ENCODE measurements at places on chromosomes 2 and 18.

DNA sequence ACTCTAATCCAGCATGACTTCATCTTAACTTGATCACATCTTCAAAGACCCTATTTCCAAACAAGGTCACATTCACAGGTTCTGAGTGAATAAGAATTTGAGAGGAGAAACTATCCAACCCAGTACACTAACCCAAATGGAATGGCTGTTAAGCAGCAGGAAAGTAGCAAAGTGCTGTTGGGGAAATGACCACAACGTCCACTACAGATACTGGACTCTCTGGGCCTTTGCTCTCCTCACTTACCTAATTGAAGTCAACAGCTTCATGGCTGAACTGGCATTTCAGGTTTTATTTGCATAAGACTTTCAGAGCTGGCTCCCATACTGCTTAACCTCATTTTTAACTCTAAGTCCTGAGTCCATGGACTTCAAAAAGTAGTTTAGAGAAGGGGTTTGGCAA, 38.0 kb upstream of the ACVR2A start:
- DNase-seq: no peak

GRCh38 chr2:205913668-205914067, 172.3 kb downstream of the INO80D start:
- DNase-seq: no peak

DNA sequence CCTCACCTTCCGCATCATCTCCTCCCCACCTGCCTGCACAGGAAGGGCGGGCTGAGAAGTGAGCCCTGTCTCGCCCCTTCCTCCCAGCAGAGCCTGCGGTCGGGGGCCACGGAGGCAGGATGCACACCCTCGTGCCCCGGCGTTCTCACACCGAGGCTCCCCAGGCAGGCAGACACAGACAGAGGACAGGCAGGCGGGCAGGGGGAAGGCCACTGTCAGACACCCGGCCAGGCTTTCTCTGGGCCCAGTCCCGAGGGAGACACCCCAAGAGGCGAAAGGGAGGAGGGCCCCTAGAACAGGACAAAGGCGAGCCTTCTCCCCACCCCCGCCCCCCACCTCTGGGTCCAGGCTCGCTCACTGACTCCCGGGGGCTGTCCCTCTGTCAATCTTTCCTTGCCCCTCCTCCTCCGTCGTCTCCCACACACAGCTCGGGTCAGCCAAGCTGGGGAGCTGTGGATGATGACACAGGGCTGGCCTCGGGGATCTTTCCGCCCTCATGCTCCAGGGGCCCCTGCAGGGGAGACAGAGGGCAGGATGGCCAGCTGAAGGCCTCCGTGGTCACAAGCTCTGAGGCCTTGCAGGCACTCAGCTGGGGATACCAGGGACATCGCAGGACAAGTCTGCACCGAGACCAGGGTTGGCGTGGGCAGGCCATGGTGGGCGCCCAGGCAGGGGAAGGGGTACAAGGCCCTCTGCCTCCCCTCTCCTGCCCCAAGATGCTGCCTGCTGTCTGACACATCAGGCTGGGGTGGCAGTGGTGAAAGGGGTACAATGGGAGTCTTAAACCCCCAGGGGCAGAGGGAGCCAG, 24.9 kb downstream of the BIN1 start:
- peak; percentile 62 for DNase-seq

DNA sequence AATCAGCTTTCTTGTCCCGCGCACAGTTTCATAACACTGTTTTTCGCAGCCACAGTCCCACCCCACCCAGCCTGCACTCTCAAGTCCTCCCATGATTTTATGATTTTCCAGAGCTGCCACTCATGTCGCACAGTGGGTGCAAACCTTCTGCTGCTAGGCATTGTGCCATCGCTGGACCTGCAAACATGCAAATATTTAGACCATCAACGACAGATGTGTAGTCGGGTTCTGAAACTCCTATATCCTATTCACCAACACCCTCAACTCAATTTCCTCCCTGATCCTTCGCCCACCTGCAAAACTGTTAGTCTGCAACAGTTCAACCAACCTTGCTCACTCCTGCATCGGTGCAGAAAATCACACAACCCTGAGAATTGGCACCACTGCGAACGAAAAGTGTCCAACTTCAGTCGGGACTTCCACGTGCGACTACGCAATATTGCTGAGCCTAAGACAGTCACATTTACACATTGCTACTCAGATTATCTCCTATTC, 871 bp upstream of the ALS2 start:
- peak; percentile 2 for DNase-seq

DNA sequence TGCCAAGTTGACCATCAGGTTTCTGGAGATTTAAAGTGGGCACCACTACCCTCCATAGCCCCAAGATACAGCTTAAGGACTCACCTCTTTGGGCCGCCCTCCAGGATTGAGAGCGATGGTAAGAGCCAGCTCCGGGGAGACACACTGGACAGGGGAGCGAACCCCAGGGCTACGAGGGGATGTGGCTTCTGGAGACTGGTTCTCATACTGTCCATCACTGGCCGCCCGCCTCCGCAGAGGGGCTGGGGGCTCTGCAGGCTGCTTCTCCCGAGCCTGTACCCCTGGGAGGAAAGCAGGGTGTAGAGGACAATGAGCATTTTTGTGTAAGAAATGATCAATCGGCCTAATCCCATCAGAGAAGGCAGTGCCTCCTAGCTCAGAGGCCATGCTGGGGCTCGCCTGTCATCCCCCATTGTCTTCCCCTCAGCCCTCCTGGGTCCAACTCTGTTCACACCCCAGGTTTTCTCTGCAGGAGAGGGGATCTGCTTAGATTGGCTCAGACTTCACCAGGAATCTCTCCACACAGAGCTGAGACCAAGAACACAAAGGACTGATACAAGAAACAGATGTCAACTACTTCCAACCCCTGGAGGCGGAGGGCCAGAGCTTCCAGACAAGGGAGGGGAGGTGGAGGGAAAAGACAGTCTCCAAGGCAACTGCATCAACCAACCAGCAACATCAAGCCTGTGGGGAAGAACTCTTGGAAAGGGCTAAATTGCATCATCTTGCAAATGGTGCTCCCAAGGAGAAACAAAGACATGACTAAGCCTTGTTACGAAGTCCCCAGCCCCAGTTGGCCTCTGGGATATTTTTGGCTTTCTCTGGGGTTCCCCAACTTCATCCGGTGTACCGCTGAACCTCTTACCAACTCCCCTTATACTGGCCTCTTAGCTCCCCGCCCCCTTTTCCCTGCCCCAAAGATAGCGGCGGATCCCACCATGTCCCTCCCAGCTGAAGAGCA, 166.6 kb downstream of the TNS1 start:
- no peak for DNase-seq

- no peak for DNase-seq
Measured at GRCh38 chr2:160279813-160280465, 79.9 kb upstream of the ITGB6 start.

- DNase-seq: no peak
Measured at GRCh38 chr2:61536180-61536571, 2.0 kb downstream of the XPO1 start.

DNA sequence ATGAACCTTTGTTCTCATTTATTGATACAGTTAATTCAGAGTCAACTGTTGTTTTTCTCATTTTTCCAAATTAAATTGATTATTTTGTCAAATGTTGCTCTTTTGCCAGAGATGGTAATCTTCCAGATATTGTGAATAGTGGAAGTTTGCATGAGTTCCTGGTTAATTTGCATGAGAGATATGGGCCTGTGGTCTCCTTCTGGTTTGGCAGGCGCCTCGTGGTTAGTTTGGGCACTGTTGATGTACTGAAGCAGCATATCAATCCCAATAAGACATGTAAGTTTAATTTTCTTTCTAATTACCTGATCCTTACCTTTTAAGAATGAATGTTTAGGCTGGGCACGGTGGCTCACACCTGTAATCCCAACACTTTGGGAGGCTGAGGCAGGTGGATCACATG, 7.8 kb downstream of the CYP20A1 start:
- DNase-seq: no peak

GRCh38 chr2:226963528-226963927, 127.7 kb downstream of the RHBDD1 start:
- DNase-seq: no peak

- no peak for DNase-seq
Measured at GRCh38 chr2:241514986-241515737, 6.8 kb upstream of the STK25 start.

DNA sequence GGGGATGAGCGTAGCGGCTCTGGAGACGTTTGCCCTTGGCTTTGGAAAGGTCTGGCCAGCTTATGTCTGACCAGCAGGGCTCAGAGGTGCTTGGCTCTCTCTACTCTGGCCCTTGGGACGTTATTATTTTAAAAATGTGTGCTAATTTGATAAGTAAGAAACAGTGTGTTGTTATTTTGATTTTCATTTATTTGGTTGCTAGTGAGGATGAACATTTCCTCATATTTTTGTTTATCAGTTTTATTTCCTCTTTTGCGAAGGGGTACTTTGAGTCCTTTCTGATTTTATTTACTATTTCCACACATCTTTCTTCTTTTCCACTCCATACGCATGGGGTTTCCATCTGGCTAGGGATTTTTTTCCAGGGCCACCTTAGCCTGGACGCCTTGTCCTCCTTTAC, 11.4 kb downstream of the CXCR4 start:
- DNase-seq: no peak

GRCh38 chr2:158112992-158113391, 11.3 kb downstream of the UPP2 start:
- no peak for DNase-seq

GRCh38 chr18:55465313-55465712, 122.7 kb downstream of the TCF4 start:
- no peak for DNase-seq

- no peak for DNase-seq
Measured at GRCh38 chr18:8348051-8348720, 261.1 kb upstream of the RAB12 start.

GRCh38 chr2:239203443-239204135, 197.2 kb downstream of the HDAC4 start:
- DNase-seq: no peak

- DNase-seq: no peak
Measured at GRCh38 chr18:55300421-55300935, 287.5 kb downstream of the TCF4 start.

Data from activated CD4-positive, alpha-beta T cell treated with anti-CD3 and anti-CD28 coated beads, Interleukin-2, amount 50 U/mL, for 4 hours (primary cell).